ENCODE measurements at places on chromosomes 12 and 14.

- no peak for DNase-seq
Measured at GRCh38 chr12:83158613-83159207, 472.0 kb downstream of the TMTC2 start.

- DNase-seq: no peak
Measured at GRCh38 chr12:96810057-96810456, 97.0 kb upstream of the NEDD1 start.

DNA sequence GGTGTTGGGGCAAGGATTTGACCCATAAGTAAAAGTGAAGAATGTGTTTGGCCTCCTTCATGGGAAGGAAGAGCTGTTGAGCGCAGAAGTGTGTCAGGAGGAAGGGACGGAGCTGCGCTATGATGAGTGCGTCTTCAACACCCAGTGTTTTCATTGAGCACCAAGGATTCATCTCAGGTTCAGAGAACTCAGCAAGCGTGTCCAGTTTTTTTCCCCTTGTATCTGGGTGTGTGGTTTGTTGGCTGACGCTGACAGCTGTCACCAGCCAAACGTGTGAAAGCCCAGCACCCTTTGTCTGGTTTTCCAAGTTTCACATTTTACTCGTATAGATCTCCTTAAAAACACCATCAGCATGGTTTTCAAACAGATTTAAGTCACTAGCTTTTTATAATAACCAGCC is 12.3 kb downstream of the EP400 start:
- DNase-seq: no peak

- DNase-seq: no peak
Measured at GRCh38 chr14:96129128-96129736, 75.4 kb upstream of the BDKRB2 start.

DNA sequence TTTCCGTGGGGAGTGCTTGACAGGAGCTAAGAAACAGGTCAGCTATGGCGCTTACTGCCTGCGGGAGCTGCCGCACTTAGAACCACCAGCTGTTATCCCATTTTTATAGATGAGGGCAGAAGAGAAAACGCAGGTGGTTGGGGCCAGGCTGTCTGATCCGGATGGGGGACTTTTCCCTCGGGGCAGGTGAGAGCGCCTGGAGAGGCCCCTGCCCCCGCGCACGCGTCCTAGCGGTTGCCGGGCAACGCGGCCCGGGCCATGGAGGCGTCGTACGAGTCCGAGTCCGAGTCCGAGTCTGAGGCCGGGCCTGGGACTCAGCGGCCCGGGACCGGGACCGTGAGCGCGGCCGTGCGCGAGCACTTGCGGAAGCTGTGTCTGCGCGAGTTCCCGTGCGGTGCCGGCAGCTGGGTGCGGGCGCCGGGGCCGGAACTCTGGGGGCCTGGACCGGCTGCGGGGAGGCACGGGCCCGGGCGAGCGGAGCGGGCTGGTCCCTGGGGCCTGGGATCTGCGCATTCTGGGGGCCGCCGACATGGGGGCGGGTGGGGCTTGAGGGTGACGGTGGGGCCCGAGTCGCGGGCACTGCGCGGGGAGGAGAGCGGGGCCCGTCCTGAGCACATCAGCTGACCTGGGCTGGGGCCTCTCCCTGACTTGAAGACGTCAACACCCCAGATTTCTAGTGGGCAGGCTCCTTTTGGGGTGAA is at the start of gene LRRC43:
Gene LRRC43 (plus strand): TSS at position 237 of the 701 bp plus-strand sequence. CDS start 22 bp downstream, at position 259.
- no peak for DNase-seq

DNA sequence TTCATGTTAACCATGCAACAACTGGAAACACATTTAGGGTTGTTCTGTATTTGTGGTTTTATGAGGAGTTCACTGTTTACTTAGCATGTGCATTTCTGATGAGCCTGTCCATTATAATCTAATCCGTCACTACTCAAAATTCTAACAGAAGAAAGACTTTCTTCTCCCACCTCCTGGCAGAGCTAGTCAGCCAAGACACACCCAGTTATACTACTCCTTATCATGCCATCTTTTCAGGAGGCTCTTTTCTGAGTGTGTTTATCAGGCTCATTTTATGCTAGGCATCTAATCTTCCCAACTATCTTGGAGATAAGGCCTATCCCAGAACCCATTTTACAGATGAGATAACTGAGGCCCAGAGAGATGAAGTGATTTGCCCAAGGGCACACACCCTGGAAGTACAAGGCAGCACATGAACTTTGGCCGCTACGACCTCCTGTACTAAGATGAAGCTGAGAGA is 10.4 kb upstream of the MED13L start:
- no peak for DNase-seq
